ENCODE measurements at places on chromosomes 7 and 10.

DNA sequence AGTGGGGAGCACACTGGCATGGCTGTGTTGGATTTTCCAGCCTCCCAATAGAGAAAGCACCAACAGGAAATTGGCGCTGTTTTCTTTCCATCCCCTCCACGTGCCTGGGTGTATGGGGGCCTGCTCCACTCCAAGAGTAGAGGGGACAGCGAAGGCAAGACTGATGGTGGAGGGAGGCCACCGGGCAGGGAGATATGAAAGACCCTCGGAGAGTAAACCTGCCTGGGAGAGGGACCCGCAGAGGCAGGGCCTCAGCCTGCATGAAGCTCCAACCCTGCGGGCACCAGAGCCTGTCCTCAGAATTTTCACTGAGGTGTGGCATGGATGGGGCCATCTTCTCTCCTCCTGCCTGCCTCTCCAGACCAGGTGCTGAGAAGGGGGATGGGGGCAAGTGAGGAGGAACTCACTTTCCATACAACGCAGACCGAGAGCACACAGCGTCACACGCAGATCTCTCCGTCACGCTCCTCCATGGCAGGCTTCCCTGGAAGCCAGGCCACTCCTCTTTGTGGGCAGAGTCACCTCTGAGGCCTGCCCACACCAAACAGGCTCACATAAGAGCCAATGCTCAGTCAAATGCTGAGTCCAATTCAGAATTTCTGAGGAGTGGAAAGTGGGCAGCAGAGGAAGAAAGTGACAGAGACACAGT, 18.8 kb downstream of the ANXA11 start:
- H3K36me3 ChIP-seq = no peaks in the 10 kb centered on the region
- H3K4me3 ChIP-seq = no peak overlapping the region
- H3K27me3 ChIP-seq = no peaks in the 10 kb centered on the region
- no peak overlapping the region for H3K27ac ChIP-seq

DNA sequence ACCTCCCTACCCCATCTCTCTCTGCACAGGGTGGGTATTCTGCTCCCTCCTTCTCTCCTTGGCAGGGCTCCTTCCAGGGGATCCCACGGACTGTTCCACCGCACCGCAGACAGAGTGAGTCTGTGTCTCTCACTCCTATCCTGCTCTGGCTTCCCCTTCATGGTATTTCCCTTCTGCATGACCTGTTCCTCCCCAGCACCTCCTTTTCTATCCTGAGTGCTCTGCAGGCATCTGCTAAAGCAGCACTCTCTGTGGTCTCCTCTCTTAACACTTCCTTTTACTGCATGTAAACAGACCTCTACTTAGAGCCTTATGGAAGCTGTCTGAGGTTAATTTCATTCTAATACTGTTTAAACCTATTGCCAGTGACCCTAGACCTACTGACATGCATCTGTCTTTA, 171.5 kb downstream of the CCSER2 start:
- H3K4me1 ChIP-seq = peaks cover 9% of the 10 kb centered on the region
- H3K27me3 ChIP-seq = peaks cover 3% of the 10 kb centered on the region
- H3K4me3 ChIP-seq = no peak overlapping the region
- no peak for DNase-seq
- no peaks in the 10 kb centered on the region for H3K36me3 ChIP-seq

- H3K36me3 ChIP-seq = no peaks in the 10 kb centered on the region
- DNase-seq = no peak
- H3K27ac ChIP-seq = no peak overlapping the region
- peaks cover 2% of the 10 kb centered on the region for H3K27me3 ChIP-seq
These were observed 19.1 kb upstream of the OTUD1 start for GRCh38 chr10:23419655-23420329.

DNA sequence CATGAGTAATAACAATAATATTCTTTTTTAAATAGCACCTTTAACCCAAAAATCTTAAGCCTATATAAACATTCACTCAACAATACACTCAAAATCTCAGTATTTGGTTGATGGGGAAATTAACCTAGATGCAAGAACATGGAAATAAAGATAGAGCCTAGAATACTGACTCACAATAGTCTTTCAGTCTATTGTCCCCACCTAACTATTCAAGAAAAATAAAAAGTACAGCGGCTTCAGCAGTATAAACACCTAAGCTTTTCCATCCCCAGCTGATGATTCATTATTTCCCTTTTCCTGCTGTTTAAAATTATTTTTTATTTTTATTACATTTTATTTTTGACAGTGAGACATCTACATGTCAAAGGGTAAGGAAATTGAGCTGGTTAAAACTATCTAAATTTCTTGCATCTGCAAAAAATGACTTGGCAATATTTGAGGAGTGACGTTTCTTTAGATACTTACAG, 201.4 kb downstream of the FZD1 start:
- no peak overlapping the region for H3K27ac ChIP-seq
- no peaks in the 10 kb centered on the region for H3K4me1 ChIP-seq
- DNase-seq = no peak
- no peak overlapping the region for H3K4me3 ChIP-seq

DNA sequence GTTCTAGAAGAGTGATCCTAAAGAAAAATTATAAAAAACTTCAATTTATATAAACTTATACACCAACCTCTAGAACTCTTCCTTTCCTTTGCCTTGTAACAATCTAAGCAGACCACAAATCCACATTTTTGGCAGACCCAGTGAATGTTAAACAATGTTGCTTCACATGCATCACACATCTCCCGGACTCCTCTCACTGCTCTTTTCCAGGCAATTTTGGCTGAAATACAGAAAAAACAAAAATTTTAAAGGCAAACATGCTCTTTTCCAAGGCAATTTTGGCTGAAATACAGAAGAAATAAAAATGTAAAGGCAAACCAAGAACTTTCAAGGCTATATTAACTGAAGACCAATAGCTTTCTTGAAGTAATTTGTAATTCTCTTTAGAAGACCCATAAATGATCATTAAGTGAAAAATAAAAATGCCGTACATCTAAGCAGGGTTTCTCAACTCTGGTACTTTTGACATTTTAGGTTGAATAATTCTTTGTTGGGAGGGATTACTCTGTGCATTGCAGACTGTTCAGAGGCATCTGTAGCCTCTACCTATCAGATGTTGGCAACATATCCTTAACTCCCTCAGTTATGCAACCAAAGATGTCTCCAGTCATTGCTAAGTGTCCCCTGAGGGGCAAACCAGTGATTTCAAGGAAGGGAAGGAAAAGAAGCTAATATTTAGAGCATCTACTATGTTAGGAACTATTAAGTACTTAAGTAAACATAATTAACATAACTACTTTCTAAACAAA, 64.4 kb downstream of the NRBF2 start:
- H3K4me3 ChIP-seq = no peak overlapping the region
- H3K27ac ChIP-seq = no peak overlapping the region
- no peak for DNase-seq
- H3K4me1 ChIP-seq = peaks cover 3% of the 10 kb centered on the region
- no peaks in the 10 kb centered on the region for H3K36me3 ChIP-seq

- H3K36me3 ChIP-seq = peaks cover 18% of the 10 kb centered on the region
- no peak for DNase-seq
- H3K4me1 ChIP-seq = no peaks in the 10 kb centered on the region
- H3K4me3 ChIP-seq = no peak overlapping the region
These were observed 468.9 kb downstream of the DNAJB6 start for GRCh38 chr7:157805713-157806112.

- no peaks in the 10 kb centered on the region for H3K36me3 ChIP-seq
- H3K27me3 ChIP-seq = no peaks in the 10 kb centered on the region
- no peaks in the 10 kb centered on the region for H3K4me1 ChIP-seq
- no peak for DNase-seq
These were observed 39.0 kb downstream of the ADK start for GRCh38 chr10:74189999-74190421.

DNA sequence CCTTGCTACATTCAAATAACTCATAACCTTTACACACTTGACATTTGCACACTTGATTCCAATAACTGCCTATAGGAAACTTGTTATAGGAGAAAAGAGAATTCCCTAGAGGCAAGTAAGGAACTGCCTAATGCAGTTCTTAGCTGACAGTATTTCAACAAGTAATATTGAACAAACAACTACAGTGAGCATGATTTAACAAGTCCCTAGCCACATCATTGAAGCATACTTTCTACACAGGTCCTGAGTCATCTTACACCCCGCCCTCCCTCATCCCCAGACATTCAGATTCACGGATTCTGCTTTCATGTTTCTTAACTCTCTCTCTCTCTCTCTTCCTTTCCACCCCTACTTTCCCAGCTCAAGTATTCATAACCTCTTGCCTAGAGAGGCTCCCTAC, 153.5 kb downstream of the LSM5 start:
- no peak overlapping the region for H3K4me3 ChIP-seq
- H3K27me3 ChIP-seq = peaks cover 4% of the 10 kb centered on the region
- H3K36me3 ChIP-seq = peaks cover 3% of the 10 kb centered on the region
- H3K4me1 ChIP-seq = no peaks in the 10 kb centered on the region

DNA sequence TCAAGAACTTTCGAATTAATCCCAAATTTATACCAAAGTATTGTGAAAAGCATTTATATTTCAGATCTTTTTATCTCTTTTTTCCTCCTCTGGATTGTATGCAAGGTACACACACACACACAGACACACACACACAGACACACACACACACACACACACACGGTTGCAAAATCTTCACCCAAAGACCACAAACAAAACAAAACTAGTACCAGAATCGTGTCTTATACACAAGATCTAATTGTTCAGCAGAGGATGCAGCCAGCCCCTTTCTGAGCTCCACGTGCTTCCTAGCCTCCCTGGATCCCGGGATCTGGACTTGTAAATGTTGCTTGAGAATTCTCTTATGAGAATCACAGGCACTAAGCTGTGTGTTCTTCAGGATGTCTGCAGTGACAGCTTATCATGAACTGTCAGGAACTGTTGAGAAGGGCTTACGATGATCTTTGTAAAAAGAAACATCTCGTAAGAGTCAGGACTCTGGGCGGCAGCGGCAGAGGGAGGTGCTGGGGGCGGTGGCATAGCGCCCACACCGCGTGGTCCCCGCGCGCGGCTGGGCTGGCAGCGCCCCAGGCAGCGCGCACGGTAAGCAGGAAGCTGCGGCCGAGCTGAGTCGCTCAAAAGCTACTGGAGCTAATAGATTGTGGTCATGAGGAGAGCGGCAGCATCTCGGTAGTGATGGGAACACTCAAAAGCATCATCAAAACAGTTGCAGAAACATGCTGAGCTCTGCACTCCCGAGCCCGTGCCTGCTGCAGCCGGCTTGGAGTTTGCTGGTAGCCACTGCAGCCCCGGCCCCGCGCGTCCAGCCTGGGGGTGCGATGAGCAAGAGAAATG, 277.6 kb downstream of the GATA3 start:
- peaks cover 4% of the 10 kb centered on the region for H3K4me1 ChIP-seq
- no peak overlapping the region for H3K27ac ChIP-seq
- H3K36me3 ChIP-seq = no peaks in the 10 kb centered on the region
- peak; percentile 57 for DNase-seq
- H3K4me3 ChIP-seq = peak overlapping the region; percentile 91
- H3K27me3 ChIP-seq = peaks cover 3% of the 10 kb centered on the region

- H3K27ac ChIP-seq = no peak overlapping the region
- no peaks in the 10 kb centered on the region for H3K27me3 ChIP-seq
- DNase-seq = no peak
- H3K4me1 ChIP-seq = peaks cover 3% of the 10 kb centered on the region
These were observed 220.0 kb downstream of the LRMDA start for GRCh38 chr10:75651417-75651816.

- peaks cover 49% of the 10 kb centered on the region for H3K4me1 ChIP-seq
- H3K4me3 ChIP-seq = peak overlapping the region; percentile 53
- no peaks in the 10 kb centered on the region for H3K27me3 ChIP-seq
- H3K36me3 ChIP-seq = no peaks in the 10 kb centered on the region
These were observed 26.9 kb downstream of the ZEB1 start for GRCh38 chr10:31345886-31346285.

All from glutamatergic neuron (in vitro differentiated cells).